ENCODE measurements at places on chromosomes 4 and X. TPM values are rescaled to one million over a fixed set of nuclear protein-coding genes. Genes with fewer than 3 reads are reported as not detected.

RHOH gene
- not detected for total RNA-seq

RAB9A gene
- total RNA-seq, result 17.2 TPM

CSN1S1 gene
- not detected for total RNA-seq

SYP gene
- 121 TPM for total RNA-seq

SHROOM2 gene
- total RNA-seq, result 21.9 TPM

BEX5 gene
- 24.7 TPM for total RNA-seq

BMX gene
- not detected for total RNA-seq

SLC49A3 gene
- total RNA-seq, result 0.31 TPM

FAAH2 gene
- 9.4 TPM for total RNA-seq

COX7B2 gene
- total RNA-seq, result not detected

IL21 gene
- not detected for total RNA-seq

IL15 gene
- 0.94 TPM for total RNA-seq

PCDH10 gene
- 45.4 TPM for total RNA-seq

CPLX1 gene
- 2.5 TPM for total RNA-seq

GAB1 gene
- total RNA-seq, result 38.5 TPM

POU4F2 gene
- total RNA-seq, result not detected

MAGEC1 gene
- not detected for total RNA-seq

JCHAIN gene
- not detected for total RNA-seq

SLC7A11 gene
- total RNA-seq, result 13.1 TPM

SPARCL1 gene
- 32.2 TPM for total RNA-seq

ADH1C gene
- not detected for total RNA-seq

SLC10A4 gene
- total RNA-seq, result 5.6 TPM

HPSE gene
- 0.94 TPM for total RNA-seq

C4orf50 gene
- 28.2 TPM for total RNA-seq

POLN gene
- 7.8 TPM for total RNA-seq

RP2 gene
- 14.1 TPM for total RNA-seq

TMEM128 gene
- total RNA-seq, result 31.3 TPM

NHSL2 gene
- 1.3 TPM for total RNA-seq

FGFBP2 gene
- not detected for total RNA-seq

SERPINA7 gene
- total RNA-seq, result not detected

ZCCHC4 gene
- total RNA-seq, result 23.8 TPM

MAGEA3 gene
- total RNA-seq, result not detected

ALB gene
- total RNA-seq, result 7.5 TPM

GPR119 gene
- not detected for total RNA-seq

Measured in parietal lobe (tissue), 2 donors.